Thymus (tissue), 14 donors: ENCODE measurements at places on chromosomes 13 and 19. TPM values are rescaled to one million over a fixed set of nuclear protein-coding genes. Genes with fewer than 3 reads are reported as not detected.

The CGB8 gene
- 0.14 TPM for total RNA-seq

The SPRED3 gene
- under 0.01 TPM for total RNA-seq

The FGF22 gene
- not detected for total RNA-seq

The BEST2 gene
- total RNA-seq = not detected

The FUT1 gene
- 0.52 TPM for total RNA-seq
